ENCODE measurements at places on chromosomes 13 and 19. TPM values are rescaled to one million over a fixed set of nuclear protein-coding genes. Genes with fewer than 3 reads are reported as not detected.

CLEC11A gene
- 16.6 TPM for total RNA-seq

GTF3A gene
- 56.9 TPM for total RNA-seq

DNA sequence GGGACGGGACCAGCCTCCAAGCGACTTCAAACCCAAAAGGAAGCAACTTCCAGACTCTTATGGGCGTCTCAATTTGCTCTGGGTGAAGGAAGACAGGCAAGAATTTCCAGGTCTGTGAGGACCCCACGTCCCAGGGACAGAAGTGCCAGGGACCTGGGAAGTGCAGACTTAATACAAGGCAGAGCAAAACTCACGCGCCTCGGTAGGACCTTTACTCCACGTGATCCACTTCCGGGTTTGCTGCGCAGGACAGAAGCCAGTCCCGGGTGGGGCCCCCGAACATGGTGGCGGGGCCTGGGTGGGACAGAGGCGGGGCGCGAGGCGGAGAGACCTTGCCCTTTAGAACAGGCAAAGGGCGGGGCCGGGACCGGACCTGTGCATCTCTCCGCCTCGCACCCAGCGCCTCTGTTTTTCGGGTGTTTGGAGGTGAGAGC is 9.3 kb downstream of the ZNF611 start:
- no peak for DNase-seq

- DNase-seq: peak; percentile 70
These were observed 19.3 kb downstream of the GADD45B start for GRCh38 chr19:2495130-2495641.

- DNase-seq: no peak
These were observed 156.1 kb downstream of the IRS2 start for GRCh38 chr13:109630271-109630670.

DNA sequence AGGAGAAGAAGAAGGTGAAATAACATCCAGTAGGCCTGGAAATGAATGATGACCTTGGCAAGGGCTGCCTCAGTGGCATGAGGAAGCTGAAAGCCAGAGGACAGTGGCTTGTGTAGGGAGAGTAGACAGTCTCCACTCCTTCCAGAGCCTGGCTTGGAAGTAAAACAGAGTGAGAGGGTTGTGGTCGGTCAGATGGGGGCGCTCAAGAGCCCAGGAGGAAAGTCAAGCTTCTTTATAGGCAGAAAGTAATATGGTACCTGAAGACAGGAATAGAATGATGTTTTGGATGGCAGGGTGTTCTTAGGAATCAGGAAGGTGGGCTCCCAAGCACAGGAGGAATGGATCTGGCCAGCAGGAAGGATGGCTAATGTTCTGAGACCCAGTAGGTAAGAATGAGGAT is 75.1 kb upstream of the TSC22D1 start:
- no peak for DNase-seq

All from cardiac muscle cell (in vitro differentiated cells and primary cell).